Activated T-helper 1 cell treated with Interleukin-2 at 50 U/mL for 16 hours (primary cell): ENCODE measurements at places on chromosomes 16 and 17.

GRCh38 chr17:81057079-81057730 lies 22.3 kb downstream of the BAIAP2 start:
- no peak for DNase-seq

- no peak for DNase-seq
Measured at GRCh38 chr17:28306954-28307401, 12.0 kb upstream of the TMEM97 start.

- no peak for DNase-seq
Measured at GRCh38 chr17:9356488-9356911, 219.1 kb downstream of the STX8 start.

DNA sequence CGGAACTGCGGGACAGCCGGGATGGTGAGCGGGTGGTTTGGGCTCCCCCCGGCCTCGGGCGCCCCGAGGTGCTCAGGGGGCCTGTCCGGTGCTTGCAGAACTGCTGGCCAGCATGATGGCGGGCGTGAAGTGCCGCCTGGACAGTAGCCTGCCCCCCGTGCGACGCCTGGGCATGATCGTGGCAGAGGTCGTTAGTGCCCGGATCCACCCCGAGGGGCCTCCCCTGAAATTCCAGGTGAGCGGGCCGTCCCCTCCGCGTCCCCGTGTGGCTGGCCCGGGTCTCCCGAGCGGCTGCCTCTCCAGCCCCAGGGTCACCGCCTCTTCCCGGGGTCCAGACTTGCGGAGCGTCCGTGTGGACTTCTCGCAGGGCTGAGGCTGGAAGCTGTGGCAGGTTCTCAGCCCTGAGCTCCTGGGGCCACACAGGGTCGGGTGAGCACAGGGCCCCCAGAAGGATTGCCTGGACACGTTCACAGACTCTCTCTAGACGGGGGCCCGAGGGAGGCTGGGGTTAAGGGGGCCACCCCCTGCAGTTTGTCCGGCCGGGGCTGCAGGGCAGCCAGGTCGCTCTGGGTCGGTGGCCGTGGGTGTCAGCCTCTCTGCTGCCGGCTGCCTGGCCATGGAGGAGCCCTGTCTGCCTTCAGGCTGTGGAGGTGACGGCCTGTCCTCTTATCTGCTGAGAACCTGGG lies 7.4 kb downstream of the TELO2 start:
- no peak for DNase-seq

DNA sequence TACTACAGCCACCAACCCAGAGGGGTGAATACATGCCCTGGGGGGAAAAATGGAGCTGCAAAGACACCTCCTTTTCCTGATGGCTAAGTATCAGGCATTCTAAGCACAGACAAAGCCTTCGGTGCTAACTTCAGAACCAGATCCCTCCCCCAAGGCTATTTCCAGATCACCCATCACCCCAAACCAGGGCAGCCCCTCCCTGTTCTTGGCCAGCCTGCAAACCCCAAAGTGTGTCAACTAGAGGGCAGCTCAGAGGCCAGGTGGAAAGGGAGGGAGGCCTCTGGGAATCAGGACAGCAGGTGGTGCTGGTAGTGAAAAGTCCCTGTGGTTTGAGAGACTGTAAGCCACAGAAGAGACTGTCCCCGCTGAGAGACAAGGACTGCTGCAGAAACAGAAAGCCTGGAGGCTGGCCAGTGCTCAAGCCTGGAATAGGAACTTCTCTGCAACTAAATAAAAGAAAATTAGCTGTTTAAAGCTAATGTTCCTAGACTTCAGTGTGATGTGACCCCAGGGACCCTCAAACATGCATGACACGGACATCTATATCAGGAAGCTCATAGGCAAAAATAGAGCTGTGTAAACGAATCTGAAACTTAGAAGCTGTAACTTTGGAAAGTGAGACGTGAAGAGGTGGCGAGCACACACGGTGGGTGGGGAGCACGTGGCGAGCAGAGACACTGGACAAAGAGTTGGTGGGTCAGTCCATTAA lies 9.1 kb downstream of the TUBG1 start:
- no peak for DNase-seq

- DNase-seq, result peak; percentile 48
Measured at GRCh38 chr17:2337544-2338314, 428 bp downstream of the SGSM2 start.

- peak; percentile 15 for DNase-seq
Measured at GRCh38 chr16:67428146-67428731, 2.7 kb upstream of the HSD11B2 start.

- DNase-seq, result no peak
Measured at GRCh38 chr16:69514356-69514755, 51.4 kb upstream of the NFAT5 start.

GRCh38 chr16:76879420-76879819 lies 311.6 kb upstream of the MON1B start:
- no peak for DNase-seq

DNA sequence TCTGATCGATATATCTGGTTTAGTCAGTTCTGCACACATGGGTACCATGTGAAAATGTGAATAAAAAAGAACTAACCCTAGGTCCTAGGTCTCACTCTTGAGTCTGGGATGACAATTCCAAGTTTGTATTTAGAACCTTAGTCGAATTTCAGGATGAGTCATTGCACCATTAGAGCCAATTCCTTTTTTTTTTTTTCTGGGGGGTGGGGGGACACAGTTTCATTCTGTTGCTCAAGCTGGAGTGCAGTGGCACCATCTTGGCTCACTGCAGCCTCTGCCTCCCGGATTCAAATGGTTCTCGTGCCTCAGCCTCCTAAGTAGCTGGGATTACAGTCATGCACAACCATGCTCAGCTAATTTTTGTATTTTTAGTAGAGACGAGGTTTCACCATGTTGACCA lies 41.6 kb downstream of the SPAG9 start:
- no peak for DNase-seq

GRCh38 chr16:46894036-46894672 lies 10.0 kb downstream of the GPT2 start:
- no peak for DNase-seq

DNA sequence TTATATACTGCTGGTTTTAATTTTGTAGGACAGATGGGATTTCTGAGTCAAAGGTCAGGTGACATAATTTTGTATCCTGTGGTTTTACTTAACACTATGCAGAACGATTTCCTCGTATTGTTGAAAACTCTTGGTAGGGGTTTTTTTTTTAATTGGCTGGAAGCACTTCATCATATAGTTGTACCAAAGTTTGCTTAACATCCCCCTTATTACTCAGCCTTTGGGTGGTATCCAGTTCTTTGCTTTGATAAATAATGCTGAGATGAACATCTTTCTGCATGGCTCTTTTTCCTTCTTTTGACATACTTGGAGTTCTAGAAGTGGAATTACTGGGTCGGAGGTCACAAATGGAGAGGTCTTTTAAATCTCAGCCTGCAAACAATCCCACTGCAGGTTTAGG lies 419.1 kb downstream of the MAF start:
- DNase-seq, result no peak

GRCh38 chr16:84929421-84930297 lies 81.7 kb downstream of the ZDHHC7 start:
- no peak for DNase-seq

DNA sequence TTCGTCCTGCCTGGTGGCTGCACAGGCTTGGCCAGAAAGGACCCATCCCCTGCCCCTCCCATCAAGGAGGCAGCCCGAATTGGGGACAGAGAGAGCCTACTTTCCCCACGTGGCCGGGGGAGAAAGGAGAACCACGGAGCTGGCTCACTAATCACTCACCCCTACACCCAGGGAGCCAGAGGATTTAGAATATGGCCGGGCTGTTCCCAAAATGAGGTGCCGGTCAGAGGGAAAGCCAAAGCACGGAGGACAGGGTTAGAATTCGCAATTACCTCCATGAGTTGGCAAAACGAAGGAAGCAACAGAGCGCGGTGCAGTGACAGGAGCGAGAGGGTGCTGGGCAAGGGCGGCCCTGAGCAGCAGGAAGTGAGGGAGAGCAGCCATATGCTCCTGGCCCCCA lies 33.1 kb downstream of the SHISA6 start:
- DNase-seq, result no peak

GRCh38 chr17:6523330-6523729 lies 33.0 kb downstream of the PITPNM3 start:
- no peak for DNase-seq

- DNase-seq, result no peak
Measured at GRCh38 chr16:57268804-57269800, 15.4 kb downstream of the PLLP start.

GRCh38 chr16:68369168-68369567 lies 58.3 kb downstream of the PRMT7 start:
- no peak for DNase-seq

DNA sequence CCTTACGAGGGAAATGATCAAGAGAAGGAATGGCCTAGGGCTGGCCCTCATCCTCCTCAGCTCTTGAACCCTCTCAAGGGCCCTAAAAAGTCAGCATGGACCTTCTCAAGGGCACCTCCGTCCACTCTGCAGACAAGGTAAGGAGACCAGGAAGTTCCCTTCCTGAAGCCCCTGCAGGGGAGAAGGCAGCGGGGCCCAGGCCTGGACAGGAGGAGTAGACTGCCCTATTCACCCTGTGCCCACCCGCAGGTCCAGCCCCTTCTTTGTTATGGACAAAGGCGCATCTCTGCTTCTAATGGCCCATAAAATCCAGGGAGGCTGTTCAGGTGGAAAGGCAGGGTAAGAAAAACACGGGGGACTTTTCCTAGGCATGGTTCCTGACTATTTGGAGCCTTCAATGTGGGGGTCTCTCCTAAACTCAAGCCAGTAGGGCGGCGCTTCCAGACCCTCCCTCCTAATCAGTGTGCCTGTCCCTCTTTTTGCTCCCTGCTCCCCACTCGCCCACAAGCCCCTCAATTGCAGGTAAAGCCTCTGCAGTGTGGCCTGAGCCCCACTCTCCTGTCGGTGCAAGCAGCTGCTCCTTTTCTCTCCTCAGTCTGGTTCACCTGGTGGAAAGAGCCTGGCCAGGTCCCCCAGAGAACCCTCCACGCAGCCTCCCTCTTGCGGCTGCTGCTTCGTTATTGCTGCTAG lies 28.2 kb downstream of the AXIN2 start:
- no peak for DNase-seq

DNA sequence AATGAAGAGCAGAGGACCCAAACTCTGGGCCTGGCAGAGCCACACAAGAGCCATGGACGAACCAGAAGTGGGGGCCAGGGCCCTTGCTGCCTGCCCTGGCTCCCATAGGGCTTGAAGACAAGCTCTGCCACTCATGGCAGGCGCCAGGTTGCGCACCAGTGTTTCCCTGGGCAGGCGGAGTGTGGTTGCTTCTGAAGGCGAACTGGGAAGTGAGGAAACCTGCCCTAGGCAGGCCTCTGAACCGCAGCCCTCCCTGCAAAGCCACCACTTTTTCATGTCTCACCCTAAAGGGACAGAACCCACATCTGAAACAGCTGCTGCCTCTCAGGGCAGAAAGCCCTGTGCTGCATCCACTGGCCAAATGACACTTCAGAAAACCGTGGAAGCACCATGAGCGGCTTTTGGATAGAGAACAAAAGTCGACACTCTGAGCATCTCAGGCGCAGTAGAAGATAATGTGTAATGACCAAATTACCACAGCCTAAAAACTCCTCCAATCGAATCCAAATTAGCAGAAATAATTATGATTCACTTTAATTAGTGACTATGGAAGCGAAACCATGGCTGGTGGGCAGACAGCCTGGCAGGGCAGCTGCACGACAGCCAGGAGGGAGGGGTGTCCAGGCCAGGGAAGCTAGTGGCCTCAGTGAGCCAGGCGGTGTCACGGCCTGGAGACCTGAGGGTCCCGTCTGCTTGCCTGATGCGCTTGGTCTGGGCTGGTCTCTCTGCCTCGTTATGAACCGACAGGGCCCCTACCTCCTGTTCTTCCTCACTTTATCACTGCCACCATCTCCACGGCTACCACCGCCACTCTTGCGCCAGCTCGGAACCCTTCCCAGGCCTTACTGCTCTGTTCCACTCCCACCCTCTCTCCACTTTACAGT lies 59.1 kb downstream of the PRMT7 start:
- DNase-seq, result no peak

DNA sequence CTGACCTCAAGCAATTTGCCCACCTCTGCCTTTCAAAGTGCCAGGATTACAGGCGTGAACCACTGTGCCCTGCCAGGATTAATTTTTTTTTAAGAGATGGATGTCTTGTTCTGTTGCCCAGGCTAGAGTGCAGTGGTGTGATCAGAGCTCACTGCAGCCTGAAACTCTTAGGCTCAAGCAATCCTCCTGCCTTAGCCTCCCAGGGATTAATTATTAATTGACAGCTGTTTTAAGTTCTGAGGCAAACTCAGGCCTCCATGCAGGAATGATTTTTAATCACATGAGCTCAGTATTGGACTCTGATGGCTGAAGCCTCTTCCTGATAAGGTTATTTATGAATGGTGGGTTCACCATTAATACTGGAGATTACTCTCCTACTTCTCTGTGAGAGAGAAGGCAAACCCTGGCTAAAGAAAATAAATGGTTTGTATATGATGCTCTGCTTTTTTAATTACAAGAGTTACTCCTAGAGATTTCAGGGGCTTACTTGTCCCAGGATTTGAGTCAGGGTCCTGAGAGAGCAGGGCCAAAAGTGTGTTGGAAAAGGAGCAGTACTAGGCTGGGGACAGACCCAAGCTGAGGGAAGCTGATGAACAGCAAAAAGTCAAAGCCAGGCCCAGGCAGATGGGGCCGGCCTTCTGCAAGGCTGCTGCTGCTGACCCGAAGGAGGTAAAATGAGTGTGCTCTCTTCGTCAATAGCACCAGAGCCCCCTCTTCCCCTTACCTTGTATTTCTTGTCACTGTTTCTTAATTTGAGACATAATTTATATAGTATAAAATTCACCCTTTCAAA lies 56.9 kb upstream of the HAS3 start:
- DNase-seq, result no peak

DNA sequence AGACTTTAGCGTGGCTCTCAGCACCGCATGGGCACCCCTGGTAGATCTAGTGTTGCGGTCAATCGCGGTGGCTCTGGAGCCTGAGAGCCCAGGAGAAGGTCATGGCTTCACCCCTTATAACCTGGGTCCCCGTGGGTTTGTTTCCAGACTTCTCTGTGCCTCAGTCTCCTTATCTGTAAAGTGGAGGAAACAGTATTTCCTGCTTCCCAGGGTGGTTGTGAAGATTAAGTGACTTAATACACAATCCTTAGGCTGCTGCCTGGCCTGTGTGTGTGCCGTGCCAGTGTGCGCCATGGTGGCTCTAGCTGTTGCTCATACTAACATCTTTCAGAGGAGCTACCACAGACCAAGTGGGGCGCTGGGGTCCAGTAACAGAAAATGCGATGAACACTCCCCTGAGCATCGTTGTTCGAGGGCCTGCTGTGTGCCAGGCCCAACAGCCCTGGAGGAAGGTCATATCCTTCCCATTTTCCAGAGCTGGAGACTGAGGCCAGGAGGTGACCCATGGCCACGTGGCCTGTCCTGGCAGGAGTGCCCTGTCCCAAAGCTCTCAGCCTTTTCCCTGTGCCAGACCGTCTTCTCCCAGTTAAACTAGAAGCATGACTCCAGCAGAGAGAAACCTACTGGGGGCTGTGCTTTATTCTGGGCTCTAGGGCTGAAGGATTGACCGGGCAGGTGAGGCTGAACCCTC lies 70.1 kb downstream of the CMIP start:
- no peak for DNase-seq
